ENCODE measurements at places on chromosomes 3 and 15. TPM values are rescaled to one million over a fixed set of nuclear protein-coding genes. Genes with fewer than 3 reads are reported as not detected.

Gene LDHAL6B
- not detected for total RNA-seq

Gene ACTRT3
- total RNA-seq: 1.5 TPM

Gene PLIN1
- total RNA-seq: not detected

Gene SCAANT1
- not detected for total RNA-seq

Gene NR1I2
- under 0.01 TPM for total RNA-seq

Gene CEMIP
- 0.32 TPM for total RNA-seq

Gene NSUN3
- total RNA-seq: 21.6 TPM

Gene XCR1
- not detected for total RNA-seq

Gene SLC26A6
- total RNA-seq: 20.2 TPM

Gene TNNC1
- total RNA-seq: not detected

Gene TEX55
- not detected for total RNA-seq

Gene STAB1
- total RNA-seq: 173 TPM

Data from bladder microvascular endothelial cell (primary cell).